ENCODE measurements at places on chromosomes 5 and 9. TPM values are rescaled to one million over a fixed set of nuclear protein-coding genes. Genes with fewer than 3 reads are reported as not detected.

TRIM14 gene
- 38.7 TPM for total RNA-seq

LHX3 gene
- total RNA-seq, result not detected

BNIP1 gene
- 9.1 TPM for total RNA-seq

NCBP1 gene
- total RNA-seq, result 25.4 TPM

- DNase-seq, result no peak
- no peak overlapping the region for H3K27ac ChIP-seq
- no peak overlapping the region for H3K4me3 ChIP-seq
- H3K4me1 ChIP-seq, result no peaks in the 10 kb centered on the region
Observed at GRCh38 chr9:117868594-117868993, 164.4 kb downstream of the TLR4 start.

GRCh38 chr9:114761523-114761922 is 44.3 kb downstream of the TNFSF15 start:
- no peak for DNase-seq
- no peaks in the 10 kb centered on the region for H3K4me1 ChIP-seq
- no peaks in the 10 kb centered on the region for H3K27me3 ChIP-seq
- no peak overlapping the region for H3K4me3 ChIP-seq
- H3K27ac ChIP-seq, result no peak overlapping the region
- no peaks in the 10 kb centered on the region for H3K36me3 ChIP-seq

DNA sequence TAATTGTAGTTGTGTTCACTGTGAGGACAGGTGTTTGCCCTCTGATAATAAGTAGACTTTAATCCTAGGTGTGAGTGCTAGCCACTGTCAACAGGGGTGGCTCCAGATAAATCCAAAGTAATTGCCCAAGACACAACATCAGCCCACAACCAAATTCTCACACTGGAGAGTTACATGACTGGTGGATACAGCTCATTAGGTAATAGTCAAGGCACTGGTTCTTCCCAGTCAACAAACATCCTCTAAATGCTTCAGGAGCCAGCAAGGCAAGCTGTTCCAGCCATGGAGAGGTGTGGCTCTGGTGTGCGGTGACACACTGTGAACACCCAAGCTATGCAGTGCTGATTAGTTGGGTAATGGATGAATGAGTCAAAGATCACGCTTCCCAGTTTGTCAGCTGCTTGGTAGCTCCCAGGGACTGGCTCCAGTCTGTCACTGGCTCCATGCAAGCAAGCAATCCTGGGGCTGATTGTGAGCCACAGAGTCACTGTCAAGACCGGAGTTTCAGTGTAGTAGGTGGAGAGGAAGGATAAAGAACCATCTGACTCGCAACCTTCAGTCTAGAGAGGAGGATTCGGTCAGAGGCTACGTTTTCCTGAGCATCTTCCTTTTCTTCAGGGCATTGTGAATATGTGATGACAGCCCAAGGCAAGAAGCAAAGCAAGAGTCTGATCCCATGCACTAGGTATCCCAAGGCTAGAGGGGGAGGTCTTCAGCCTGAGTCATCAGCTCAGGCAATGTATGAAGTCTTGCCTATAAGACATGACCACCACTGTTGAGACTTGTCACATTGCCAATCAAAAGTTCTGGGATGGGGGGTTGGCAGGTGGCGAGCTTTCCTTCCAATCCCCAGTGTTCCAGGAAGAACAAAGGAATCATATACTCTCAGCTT is 63.1 kb downstream of the UGCG start:
- no peaks in the 10 kb centered on the region for H3K36me3 ChIP-seq
- peak overlapping the region; percentile 6 for H3K27ac ChIP-seq
- DNase-seq, result peak; percentile 68
- H3K4me1 ChIP-seq, result peaks cover 14% of the 10 kb centered on the region
- H3K27me3 ChIP-seq, result no peaks in the 10 kb centered on the region
- H3K4me3 ChIP-seq, result no peak overlapping the region

DNA sequence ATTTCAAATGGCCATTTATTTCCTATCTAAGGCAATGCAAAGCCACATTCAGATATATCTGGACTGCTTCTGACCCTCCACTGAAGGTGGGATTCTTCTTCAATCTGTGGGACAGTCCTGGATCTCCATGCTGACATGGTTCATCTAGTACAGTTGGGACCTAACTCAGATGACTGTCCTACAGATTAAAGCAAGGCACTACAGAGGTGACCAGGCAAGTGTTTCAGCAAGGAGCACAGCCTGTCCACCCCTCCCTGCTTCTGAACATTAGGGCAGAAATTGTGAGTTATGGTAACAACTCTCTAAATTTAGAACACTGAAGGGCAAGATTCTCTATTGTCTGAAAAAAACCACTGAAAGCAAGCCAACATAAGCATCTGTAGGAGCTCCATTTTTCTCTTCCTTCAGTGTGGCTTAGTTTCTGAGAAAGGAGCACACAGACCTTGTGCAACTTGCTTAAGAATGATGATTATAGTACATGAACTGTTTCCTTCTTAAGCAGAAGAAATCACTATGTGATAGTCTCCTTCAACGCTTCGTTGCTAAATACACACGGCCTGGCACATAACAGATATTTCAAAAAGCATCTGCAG is 62.9 kb upstream of the BARX1 start:
- H3K27ac ChIP-seq, result no peak overlapping the region
- H3K27me3 ChIP-seq, result no peaks in the 10 kb centered on the region
- peaks cover 3% of the 10 kb centered on the region for H3K4me1 ChIP-seq
- no peak overlapping the region for H3K4me3 ChIP-seq
- H3K36me3 ChIP-seq, result no peaks in the 10 kb centered on the region

- H3K4me1 ChIP-seq, result no peaks in the 10 kb centered on the region
- H3K27ac ChIP-seq, result no peak overlapping the region
- H3K4me3 ChIP-seq, result no peak overlapping the region
- no peaks in the 10 kb centered on the region for H3K27me3 ChIP-seq
- H3K36me3 ChIP-seq, result no peaks in the 10 kb centered on the region
Observed at GRCh38 chr5:125181159-125181558, 434.7 kb upstream of the ZNF608 start.

DNA sequence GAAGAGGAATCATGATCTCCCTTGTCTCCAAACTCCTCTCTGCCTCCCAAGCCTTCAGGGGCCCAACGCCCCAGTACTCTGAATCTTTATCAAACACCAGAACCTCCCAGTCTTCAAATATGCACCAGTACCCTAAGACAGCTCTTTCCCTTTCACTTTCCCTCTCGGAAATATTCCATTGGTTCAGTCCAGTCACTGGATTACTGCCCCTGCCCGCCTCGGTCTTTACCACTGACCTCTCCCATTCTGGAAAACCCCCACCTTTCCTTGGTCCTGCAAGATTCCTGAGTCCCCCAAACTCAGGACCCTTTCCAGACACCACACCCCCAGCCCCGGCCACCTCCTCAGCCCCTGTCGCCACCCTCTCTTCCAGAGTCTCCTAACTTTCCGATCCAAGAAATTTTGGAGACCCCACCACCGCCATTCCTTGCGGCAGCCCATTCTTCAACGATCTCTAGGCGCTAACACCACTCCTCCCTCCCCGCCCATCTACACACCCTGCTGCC is 674 bp downstream of the C5orf15 start:
- H3K36me3 ChIP-seq, result peaks cover 13% of the 10 kb centered on the region
- DNase-seq, result no peak
- H3K27me3 ChIP-seq, result no peaks in the 10 kb centered on the region

- no peak for DNase-seq
- no peak overlapping the region for H3K27ac ChIP-seq
- no peaks in the 10 kb centered on the region for H3K36me3 ChIP-seq
- H3K4me1 ChIP-seq, result no peaks in the 10 kb centered on the region
- H3K4me3 ChIP-seq, result no peak overlapping the region
Observed at GRCh38 chr5:149793256-149793550, 63.1 kb downstream of the PPARGC1B start.

- peaks cover 8% of the 10 kb centered on the region for H3K4me1 ChIP-seq
- no peaks in the 10 kb centered on the region for H3K36me3 ChIP-seq
- no peak for DNase-seq
- H3K27me3 ChIP-seq, result no peaks in the 10 kb centered on the region
Observed at GRCh38 chr5:91293131-91293530, 90.0 kb downstream of the ARRDC3 start.

GRCh38 chr9:136903041-136903554 is 16.8 kb downstream of the TRAF2 start:
- peaks cover 29% of the 10 kb centered on the region for H3K36me3 ChIP-seq
- peak overlapping the region; percentile 83 for H3K27ac ChIP-seq

GRCh38 chr9:35518981-35519679 is 29.2 kb downstream of the RUSC2 start:
- peak overlapping the region; percentile 65 for H3K27ac ChIP-seq
- H3K4me3 ChIP-seq, result no peak overlapping the region
- DNase-seq, result no peak
- H3K4me1 ChIP-seq, result peaks cover 60% of the 10 kb centered on the region
- H3K36me3 ChIP-seq, result no peaks in the 10 kb centered on the region

GRCh38 chr5:88884608-88884877 is 1.6 kb upstream of the MEF2C start:
- peaks cover 15% of the 10 kb centered on the region for H3K4me1 ChIP-seq
- no peaks in the 10 kb centered on the region for H3K27me3 ChIP-seq
- no peaks in the 10 kb centered on the region for H3K36me3 ChIP-seq
- H3K4me3 ChIP-seq, result peak overlapping the region; percentile 75
- peak overlapping the region; percentile 91 for H3K27ac ChIP-seq

- H3K4me1 ChIP-seq, result no peaks in the 10 kb centered on the region
- no peak overlapping the region for H3K27ac ChIP-seq
- DNase-seq, result no peak
- H3K4me3 ChIP-seq, result no peak overlapping the region
- no peaks in the 10 kb centered on the region for H3K36me3 ChIP-seq
Observed at GRCh38 chr5:100950985-100951384, 47.9 kb upstream of the ST8SIA4 start.

DNA sequence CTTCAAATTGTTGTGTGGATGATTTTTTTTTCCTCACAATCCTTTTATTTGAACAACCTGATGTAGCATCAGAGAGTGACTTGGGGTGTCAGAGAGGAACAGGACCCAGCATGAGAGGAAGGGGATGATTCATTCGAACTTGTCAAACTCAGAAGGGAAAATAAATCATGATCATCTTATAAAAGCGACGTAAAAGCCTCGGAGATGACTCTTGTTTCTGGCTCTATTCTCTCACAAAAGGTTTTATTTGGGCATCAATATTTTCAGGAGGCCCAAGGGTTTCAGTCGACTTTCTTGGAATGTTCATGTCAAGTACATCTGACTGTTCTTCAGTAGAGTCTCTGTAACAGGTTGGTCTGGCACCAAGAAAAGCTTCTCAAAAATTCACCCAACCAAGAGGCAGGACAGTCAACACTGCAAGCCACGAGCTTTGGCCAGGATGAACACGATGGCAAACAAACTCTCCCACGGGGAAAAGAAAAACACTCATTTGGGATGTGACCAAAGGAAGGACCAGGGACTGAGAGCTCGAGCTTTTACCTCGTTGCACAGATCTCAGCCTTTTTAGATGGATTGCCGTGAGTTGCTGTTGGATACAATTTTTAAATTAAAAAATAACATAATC is 55.1 kb downstream of the ANKH start:
- no peak overlapping the region for H3K27ac ChIP-seq
- no peak overlapping the region for H3K4me3 ChIP-seq
- no peaks in the 10 kb centered on the region for H3K4me1 ChIP-seq
- no peaks in the 10 kb centered on the region for H3K27me3 ChIP-seq
- H3K36me3 ChIP-seq, result no peaks in the 10 kb centered on the region

GRCh38 chr5:140927228-140927573 is 1.1 kb downstream of the PCDHAC1 start:
- H3K4me1 ChIP-seq, result peaks cover 5% of the 10 kb centered on the region
- no peaks in the 10 kb centered on the region for H3K27me3 ChIP-seq
- H3K4me3 ChIP-seq, result peak overlapping the region; percentile 60
- H3K36me3 ChIP-seq, result no peaks in the 10 kb centered on the region
- peak; percentile 66 for DNase-seq

- no peak overlapping the region for H3K4me3 ChIP-seq
- H3K4me1 ChIP-seq, result no peaks in the 10 kb centered on the region
- no peak overlapping the region for H3K27ac ChIP-seq
- H3K27me3 ChIP-seq, result no peaks in the 10 kb centered on the region
- H3K36me3 ChIP-seq, result no peaks in the 10 kb centered on the region
- no peak for DNase-seq
Observed at GRCh38 chr9:123309611-123310010, 41.2 kb upstream of the STRBP start.
